ENCODE measurements at places on chromosomes 13 and 19.

DNA sequence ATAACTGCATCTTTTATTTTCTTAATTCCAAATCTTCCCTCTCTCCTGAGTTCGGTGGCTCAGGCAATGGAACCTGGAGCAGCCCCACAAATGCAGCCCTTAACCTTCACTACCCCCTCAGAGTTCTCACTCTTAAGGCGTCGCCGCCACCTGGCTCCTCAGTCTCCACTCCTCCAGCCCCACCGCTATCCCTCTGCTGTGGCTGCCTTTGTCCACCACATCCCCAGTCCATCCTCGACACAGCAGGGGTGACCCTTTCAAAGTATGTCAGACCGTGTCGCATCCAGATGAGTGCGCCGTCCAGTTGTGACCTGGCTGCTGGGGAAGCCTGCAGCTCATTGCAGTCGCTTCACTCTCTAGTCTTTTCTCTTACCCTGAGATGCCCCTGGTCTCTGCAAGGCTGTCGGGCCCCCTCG, 1.0 kb downstream of the SPPL2B start:
- DNase-seq, result no peak

DNA sequence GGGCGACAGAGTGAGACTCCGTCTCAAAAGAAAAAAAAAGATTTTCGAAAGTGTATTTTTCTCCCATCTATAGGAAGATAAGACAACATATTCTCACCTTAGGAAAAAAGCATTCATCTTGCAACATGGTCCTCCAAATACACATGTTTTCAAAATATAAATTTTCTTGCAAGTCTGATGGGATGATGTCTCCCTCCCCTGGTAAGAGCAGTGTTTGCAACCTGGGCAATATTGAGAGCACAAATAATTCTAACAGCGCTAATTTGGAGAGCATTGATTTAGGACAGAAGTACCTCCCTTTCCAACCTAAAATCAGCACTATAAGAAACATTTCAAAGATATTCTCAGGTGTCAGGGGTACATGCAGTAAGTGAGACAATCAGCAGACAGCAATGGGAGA, 61.0 kb upstream of the SHISA2 start:
- no peak for DNase-seq

- no peak for DNase-seq
Observed at GRCh38 chr19:41956621-41957020, 2.5 kb downstream of the RABAC1 start.

DNA sequence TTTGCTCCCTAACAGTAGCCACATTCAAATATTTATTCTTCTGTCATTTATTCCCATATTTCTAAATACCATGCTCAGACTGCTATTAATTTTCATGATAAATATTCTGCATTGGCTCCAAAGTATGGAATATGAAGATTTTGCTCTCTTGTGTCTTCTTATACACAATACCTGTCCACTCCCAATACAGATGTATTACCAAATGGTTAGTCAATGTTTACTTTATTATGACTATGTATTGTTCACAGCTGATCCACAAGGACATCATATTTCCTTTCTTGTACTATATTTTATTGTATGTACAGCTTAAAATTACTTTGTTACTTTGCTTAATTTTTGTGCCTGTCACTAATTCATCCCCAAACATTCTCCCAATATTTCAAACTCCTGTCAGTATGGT, 322.3 kb downstream of the OXGR1 start:
- DNase-seq, result no peak

DNA sequence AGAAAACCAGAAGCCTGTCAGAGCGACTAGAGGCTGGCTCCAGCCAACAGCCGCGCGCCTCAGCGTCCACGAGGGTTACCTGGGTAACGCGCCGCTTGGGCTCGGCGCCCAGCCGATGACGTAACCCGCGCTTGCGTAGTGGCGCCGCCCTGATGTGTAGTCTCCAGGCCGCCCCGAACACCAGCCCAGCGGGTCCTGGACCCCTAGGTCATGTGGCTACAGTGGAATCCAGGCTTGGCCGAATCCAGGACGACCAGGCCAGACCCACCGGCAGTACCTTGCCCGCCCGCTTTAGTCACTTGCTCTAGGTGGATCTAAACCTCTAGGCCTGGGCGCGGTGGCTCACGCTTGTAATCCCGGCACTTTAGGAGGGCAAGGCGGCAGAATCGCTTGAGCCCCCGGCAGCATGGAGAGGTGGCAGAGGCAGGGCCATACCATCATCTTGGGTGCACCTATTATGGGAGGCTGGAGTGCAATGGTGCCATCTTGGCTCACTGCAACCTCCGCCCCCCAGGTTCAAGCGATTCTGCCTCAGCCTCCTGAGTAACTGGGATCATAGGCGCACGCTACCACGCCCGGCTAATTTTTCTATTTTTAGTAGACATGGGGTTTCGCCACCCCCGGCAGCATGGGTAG, 7.2 kb upstream of the ZNF606 start:
- DNase-seq, result peak; percentile 72
